ENCODE measurements at places on chromosomes 4 and X. TPM values are rescaled to one million over a fixed set of nuclear protein-coding genes. Genes with fewer than 3 reads are reported as not detected.

The GAGE2A gene
- total RNA-seq, result not detected

The MAGEA11 gene
- 0.09 TPM for total RNA-seq

The SLC25A43 gene
- total RNA-seq, result 11.7 TPM

The DUSP9 gene
- not detected for total RNA-seq

The CENPVL1 gene
- not detected for total RNA-seq

The SMARCA5 gene
- 32.6 TPM for total RNA-seq

The WDFY3 gene
- total RNA-seq, result 43.0 TPM

The MMRN1 gene
- 0.14 TPM for total RNA-seq

The TBC1D8B gene
- total RNA-seq, result 11.1 TPM

The CWH43 gene
- total RNA-seq, result not detected

The ITM2A gene
- 0.14 TPM for total RNA-seq

The MOB1B gene
- total RNA-seq, result 7.8 TPM

The CXorf38 gene
- 5.8 TPM for total RNA-seq

The SCD5 gene
- 12.9 TPM for total RNA-seq

The HMX1 gene
- total RNA-seq, result not detected

The ATP1B4 gene
- not detected for total RNA-seq

The CYBB gene
- not detected for total RNA-seq

The NPNT gene
- total RNA-seq, result 0.09 TPM

The KCTD8 gene
- not detected for total RNA-seq

The RIPPLY1 gene
- total RNA-seq, result not detected

The SMIM31 gene
- not detected for total RNA-seq

The NAP1L2 gene
- total RNA-seq, result 1.1 TPM

The TRPC3 gene
- 2.0 TPM for total RNA-seq

The F11 gene
- total RNA-seq, result not detected

The NEUROG2 gene
- total RNA-seq, result not detected

The CLCN4 gene
- 2.5 TPM for total RNA-seq

The TMPRSS11A gene
- not detected for total RNA-seq

The DGAT2L6 gene
- not detected for total RNA-seq

The CCNA2 gene
- 5.3 TPM for total RNA-seq

The FGF13 gene
- 2.2 TPM for total RNA-seq

The SPANXC gene
- total RNA-seq, result not detected

The GAGE12J gene
- total RNA-seq, result not detected

The ABLIM2 gene
- 0.14 TPM for total RNA-seq

The DNAJB14 gene
- total RNA-seq, result 31.9 TPM

The YY2 gene
- total RNA-seq, result 1.00 TPM

The IQCM gene
- not detected for total RNA-seq

The SPANXD gene
- not detected for total RNA-seq

The HERC3 gene
- total RNA-seq, result 15.3 TPM

The PASD1 gene
- not detected for total RNA-seq

The GRIA2 gene
- not detected for total RNA-seq

The USP11 gene
- 45.4 TPM for total RNA-seq

The SH3RF1 gene
- total RNA-seq, result 16.3 TPM

The COL25A1 gene
- 0.57 TPM for total RNA-seq

The FRAS1 gene
- total RNA-seq, result 5.0 TPM

The CCDC110 gene
- total RNA-seq, result 2.0 TPM
